ENCODE measurements at places on chromosomes 5 and 9.

DNA sequence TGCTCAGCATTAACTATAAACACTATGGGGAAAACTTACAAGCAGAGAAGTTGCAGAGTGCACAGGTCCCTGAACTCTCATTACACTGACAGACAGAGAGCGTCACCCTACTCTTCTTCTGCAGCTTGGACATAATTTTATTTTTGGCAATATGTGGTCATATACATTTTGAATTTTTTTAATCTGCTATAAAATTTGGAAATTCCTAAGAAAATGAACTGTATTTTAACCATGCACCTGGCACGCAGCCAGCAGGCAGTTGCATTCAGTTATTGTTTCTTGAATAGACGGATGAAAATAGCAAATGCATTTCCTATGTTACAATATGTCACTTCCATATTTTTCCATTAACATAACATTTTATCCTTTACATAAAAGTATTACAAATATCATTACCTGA, 100.2 kb downstream of the SLC25A46 start:
- DNase-seq, result no peak

- no peak for DNase-seq
These were observed 22.6 kb upstream of the TGFBI start for GRCh38 chr5:136006164-136006563.

- DNase-seq, result no peak
These were observed 412.5 kb downstream of the CCDC171 start for GRCh38 chr9:15965246-15965745.

DNA sequence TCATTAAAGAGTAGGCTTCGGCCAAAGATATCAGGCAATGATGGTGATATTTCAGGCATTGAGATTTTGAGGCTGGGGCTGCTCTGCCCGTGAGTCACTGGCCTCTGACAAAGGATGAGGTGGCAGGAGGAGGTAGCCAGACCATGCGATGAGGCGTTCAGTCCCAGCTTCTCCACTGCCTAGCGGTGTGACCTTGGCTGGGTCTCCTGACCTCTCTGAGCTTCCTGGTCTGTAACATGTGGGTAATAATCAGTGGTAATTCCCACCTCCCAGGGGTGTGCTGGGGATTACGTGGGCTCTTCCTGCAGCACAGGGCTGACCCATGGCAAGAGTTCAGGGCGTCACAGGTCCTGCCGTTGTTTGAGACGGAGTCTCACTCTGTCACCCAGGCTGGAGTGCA, 73.2 kb upstream of the RAPGEF1 start:
- no peak for DNase-seq

DNA sequence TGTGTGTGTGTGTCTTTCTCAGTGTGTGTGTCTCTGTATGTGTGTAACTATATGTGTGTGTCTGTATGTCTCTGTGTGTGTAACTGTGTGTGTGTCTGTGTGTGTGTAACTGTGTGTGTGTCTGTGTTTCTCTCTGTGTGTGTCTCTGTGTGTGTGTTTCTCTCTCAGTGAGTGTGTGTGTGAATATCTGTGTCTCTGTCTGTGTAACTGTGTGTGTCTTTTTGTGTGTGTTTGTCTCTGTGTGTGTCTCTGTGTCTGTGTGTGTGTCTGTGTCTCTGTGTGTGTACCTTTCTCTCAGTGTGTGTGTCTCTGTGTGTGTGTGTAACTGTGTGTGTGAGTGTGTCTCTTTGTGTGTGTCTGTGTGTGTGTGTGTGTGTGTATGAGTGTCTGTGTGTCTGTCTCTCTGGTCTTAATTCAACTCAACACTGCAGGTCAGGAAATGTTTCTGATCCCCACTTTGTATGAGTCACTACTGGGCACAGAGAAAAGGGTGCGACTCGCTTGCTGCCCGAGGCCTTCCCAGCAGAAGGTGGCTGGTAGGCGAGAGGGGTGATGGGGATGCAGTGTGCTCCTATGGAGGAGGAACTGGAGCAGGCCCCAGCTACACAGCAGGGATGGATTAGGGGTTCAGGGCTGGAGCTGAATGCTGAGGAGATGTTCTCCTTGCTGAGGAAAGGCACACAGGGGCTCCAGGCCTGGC, 52.1 kb downstream of the NSG2 start:
- DNase-seq, result no peak

- DNase-seq, result no peak
These were observed 507 bp downstream of the CTNND2 start for GRCh38 chr5:11903614-11904264.

DNA sequence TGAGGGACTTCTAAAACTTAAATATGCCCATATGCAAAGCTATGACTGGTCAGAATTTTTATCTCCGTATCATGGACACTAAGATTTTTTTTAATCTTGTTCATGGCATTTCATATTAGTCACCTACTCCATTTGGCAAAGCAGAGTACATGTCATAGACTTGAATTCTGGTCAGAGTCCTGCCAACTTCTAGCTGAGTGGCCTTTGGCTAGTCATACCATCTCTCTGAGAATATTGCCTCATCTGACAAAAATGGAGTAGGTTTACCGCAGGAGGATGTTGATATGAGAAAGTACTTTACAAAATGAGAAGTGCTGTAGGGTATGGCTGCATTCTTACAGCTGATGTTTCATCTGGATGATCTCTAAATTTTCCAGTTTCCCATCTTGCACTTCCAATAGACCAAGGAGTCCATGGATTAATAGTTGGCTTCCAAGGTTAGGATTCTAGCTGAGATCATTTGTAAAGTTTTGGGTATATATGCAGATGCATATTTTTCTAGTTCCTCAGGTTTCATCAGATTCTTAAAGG, 150.8 kb upstream of the NR3C1 start:
- no peak for DNase-seq

- DNase-seq, result peak; percentile 84
These were observed 538.2 kb downstream of the CCDC171 start for GRCh38 chr9:16090907-16091629.

DNA sequence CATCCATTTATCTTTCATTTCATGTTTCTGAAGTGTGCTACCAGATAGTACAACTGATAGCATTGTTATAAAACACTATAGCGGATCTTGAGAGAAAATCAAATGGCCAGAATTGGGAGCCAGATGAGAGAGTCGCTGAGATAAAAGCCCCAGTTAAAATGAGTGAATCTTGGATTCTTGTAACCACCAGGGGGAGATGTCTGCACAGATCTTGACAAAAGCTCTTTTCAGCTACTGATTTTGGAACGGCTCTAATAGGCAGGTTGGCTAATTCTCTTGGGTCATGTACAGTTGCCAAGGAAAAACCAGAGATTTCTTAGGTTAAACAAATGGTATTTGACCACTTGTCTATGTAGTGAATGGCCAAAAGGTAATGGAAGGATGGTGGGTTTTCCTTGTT, 21.7 kb downstream of the F2RL2 start:
- no peak for DNase-seq

GRCh38 chr5:150431574-150431973, 18.0 kb downstream of the RPS14 start:
- DNase-seq, result no peak

DNA sequence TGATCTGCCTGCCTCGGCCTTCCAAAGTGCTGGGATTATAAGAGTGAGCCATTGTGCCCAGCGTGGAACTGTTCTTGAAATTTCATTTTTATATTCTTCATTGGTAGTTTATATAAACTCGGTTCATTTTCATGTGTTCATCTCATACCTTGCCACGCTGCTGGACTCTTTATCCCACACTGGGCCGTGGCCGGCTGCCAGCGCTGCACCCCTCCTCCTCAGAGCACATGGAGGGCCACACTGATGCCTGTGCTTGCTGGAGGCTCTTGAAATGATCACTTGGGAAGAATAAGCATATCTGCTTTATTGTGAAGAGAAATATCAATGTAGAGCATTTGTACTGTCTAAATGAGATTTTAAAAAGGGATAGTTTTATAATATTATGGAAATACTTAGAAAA, 69.5 kb downstream of the EHMT1 start:
- no peak for DNase-seq

- no peak for DNase-seq
These were observed 228.0 kb upstream of the KIF2A start for GRCh38 chr5:62077823-62078550.

- no peak for DNase-seq
These were observed at the start of gene LIX1 for GRCh38 chr5:97142521-97143254. TSS of gene LIX1 (minus strand) at chr5:97142611. CDS start at chr5:97142576, 35 bp downstream.
